ENCODE measurements at places on chromosomes 6 and 20.

- DNase-seq = no peak
Observed at GRCh38 chr20:61053889-61054288, 198.2 kb upstream of the CDH4 start.

- DNase-seq = no peak
Observed at GRCh38 chr6:159109391-159109790, 59.8 kb upstream of the FNDC1 start.

- no peak for DNase-seq
Observed at GRCh38 chr20:50317609-50318008, 127.0 kb downstream of the CEBPB start.

DNA sequence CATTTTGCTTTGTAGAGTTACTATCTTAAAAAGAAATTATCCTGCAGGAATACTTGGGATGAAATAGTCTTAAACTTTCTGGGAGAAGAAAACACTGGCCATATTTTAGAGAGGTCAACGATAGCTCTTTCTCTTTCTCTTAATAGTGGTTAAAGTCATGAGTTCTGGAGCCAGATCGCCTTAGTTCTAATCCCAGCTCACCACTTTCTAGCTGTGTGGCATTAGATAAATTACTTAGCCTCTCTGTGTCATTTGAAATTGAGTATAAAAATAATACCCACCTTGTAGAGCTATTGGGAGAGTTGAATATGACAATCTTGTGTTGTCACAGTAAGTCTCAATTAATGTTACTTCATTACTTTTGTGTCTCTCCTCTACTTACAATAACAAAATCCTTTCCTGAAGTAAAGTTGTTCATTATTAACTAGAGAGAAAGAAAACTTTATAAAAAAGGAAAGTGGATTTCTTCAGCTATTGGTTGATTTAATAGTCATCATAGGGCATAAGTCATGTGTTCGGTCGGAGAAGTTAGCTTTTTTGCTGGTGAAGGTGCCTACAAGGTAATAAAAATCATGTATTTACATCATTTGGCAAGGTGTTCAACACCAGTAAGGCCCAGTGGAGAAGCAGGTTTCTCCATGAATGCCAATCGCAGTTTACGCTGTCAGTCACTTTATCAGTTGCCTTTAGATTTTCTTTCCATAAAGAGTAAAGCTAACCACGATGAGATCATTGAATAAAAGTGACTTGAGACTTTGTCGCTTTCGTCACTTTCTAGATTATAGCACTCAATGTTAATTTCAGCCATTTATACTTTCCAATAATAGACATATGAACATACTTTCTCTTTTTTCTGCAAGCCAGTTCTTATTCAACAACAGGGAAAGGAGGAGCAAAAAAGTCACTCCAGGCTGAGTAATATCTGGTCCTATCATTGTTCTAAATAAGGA is 2.0 kb downstream of the NEDD9 start:
- DNase-seq = no peak

- DNase-seq = peak; percentile 79
Observed at GRCh38 chr6:149026530-149026942, 279.7 kb downstream of the UST start.

DNA sequence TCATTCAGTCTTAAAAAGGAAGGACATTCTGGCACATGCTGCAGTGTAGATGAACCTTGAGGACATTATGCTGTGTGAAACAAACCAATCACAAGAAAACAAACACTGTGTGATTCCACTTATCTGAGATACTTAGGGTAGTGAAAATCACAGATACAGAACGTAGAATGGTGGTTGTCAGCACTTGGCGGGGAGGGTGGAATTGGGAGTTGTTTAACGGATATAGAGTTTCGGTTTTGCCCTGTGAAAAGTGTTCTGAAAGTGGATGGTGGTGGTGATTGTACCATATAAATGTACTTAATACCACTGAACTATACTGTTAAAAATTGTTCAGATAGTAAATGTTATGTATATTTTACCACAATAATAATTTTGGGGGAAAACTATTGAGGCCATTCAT is 18.4 kb downstream of the KAT14 start:
- no peak for DNase-seq

- DNase-seq = no peak
Observed at GRCh38 chr6:1858196-1858595, 248.5 kb downstream of the FOXC1 start.

DNA sequence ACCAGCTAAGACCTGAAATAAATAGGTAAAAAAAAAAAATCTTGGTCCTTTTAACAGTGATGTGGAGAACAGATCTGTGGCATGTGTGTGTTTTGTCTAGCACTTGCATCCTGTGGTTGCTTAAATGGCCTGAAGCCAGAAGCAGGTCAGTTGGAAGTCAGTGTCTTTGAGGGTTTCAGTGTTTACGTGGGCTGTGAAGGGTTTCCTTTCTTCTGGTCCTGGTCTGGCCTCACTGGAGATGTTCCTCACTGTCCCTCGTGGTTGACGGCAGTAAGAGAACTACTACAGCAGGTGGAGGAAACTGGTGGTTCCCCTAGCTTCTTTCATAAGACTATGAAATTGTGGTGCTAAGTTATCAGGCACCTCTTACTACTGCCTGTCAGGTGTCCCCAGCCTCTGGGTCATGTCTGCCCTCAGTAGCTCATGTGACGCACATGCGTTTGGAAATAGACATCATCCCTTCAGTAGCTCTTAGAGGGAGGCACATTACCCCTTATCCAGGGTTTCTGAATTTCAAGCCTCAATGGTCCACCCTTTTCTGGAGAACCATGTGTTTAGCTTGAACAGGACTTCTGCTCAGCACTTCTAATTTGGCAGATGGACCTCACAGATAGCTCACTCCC is 59.4 kb upstream of the SCP2D1 start:
- no peak for DNase-seq

DNA sequence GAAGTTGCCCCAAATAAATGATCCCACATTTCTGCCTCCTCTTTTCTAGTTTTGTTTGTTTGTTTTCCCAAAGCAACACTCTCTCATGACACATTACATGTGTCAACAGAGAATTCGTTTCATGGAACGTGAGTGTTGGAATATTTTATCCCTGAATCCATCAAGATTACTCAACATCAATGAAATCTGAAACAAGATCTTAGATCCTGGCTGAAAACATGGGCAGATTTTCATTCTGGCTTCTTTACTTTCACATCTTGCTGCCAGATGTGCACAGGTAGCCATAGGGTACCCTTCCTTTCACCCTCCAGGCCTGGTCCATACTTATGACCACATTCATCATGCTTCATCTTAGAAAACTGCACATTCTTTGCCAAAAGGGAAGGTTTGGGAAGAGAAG is 347.0 kb downstream of the DOK5 start:
- DNase-seq = no peak

- DNase-seq = no peak
Observed at GRCh38 chr6:65081756-65082155, 625.3 kb downstream of the EYS start.

DNA sequence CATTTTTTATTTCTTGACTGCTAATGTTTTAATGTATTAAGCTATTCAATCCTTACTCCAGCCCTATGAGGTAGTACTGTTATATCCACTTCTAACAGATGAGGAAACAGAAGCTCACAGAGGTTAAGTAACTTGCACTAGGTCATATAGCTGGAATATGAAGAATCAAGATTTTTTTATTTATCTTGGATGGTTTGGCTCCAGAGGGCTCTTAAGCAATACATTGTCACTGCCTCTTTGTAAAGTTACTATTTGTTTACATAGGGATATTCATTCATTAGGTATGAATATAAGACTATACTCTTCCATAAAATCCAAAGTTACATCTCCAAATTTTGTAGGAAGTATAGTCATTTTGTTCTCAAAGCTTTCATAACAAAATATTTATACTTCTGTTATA is 113.8 kb downstream of the LAMP5 start:
- DNase-seq = no peak

GRCh38 chr20:50380697-50381040 is 129.5 kb upstream of the PTPN1 start:
- DNase-seq = no peak

- no peak for DNase-seq
Observed at GRCh38 chr6:11155589-11155988, 44.1 kb upstream of the ERVFRD-1 start.

DNA sequence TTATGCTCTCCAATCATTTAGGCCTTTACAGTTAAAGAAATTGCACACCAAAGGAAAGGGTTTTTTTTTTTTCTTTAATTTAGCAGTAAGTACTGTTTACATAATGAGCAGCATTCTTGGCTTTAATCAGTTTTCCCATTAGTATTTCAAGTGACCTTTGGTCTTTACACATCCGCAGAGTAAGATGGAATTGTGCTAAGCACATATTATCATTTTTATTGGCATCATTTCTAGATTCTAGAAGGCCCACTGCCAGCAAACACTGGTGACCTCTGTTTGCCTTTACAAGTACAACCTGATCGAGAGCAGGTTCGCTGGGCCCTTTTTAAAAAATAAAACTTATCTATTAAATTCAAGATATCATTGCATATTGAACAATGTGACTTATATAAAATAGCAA is 104.3 kb downstream of the ADGRG6 start:
- no peak for DNase-seq

- peak; percentile 41 for DNase-seq
Observed at GRCh38 chr20:38228436-38228835, 32.1 kb downstream of the KIAA1755 start.

GRCh38 chr6:36346486-36347273 is 10.0 kb upstream of the BNIP5 start:
- DNase-seq = no peak

DNA sequence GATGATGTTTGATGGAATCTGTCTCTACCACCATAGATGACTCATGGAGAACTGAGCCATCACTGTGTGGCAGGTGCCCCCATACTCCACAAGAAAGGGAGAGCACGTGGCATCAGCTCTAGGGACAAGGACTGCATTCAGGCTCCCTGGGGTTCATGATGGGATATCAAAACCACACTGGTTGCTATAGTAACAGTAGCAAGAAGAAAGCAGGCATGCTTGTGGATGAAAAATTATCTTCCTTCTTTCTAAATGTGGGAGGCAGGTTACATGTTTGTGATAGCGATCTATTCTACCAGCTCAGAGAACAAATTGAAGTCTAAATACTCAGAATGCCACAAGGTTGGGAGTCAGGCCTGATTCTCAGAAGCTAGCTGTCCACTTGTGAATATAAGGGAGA is 224.2 kb downstream of the ARHGAP18 start:
- no peak for DNase-seq

DNA sequence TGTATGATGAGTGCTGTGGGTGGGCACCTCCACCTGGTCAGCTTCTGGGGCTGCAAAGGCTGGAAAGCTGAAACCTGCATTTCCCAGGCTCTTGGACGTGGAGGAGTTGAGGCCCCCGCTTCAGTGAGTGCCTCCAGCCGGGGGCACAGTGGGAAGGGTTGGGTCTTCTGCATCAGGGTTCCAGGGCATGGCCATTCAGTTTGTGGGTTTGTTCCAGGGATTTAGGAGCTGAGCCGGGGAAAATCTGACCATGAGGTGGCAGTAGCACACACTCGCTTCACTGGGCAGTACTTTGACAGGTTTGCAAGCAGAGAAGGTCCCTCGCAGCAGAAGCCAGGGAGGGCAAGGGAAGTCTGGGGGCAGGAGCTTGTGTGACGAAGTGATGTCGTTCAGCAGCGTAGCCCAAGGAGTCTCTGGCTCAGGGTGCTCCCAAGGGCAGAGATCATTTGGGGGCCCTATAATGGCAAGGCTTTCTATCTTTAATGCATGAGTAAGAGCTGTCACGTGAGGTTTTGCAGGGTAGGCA is 69.5 kb upstream of the SULF2 start:
- peak; percentile 37 for DNase-seq

- DNase-seq = no peak
Observed at GRCh38 chr6:35046103-35046502, 95.0 kb downstream of the TCP11 start.

DNA sequence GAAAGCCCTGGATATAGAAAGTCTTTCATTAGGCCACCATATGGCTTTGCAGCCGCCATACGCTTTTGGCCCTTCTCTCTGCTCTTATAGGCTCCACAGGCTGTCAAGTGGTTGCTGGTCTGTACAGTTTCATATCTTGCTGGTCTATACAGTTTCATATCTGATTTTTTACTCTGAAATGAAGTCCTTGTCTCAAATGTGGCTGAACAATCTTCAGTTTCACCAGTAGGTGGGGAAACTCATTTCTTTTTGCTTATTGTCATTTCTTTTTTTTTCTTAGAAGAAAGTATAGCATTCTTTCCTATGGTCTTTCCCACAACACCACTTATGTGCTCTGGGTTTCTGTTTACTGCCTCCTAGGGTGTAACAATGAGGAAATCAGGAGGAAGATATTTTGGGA is 771.4 kb upstream of the MMS22L start:
- peak; percentile 31 for DNase-seq

DNA sequence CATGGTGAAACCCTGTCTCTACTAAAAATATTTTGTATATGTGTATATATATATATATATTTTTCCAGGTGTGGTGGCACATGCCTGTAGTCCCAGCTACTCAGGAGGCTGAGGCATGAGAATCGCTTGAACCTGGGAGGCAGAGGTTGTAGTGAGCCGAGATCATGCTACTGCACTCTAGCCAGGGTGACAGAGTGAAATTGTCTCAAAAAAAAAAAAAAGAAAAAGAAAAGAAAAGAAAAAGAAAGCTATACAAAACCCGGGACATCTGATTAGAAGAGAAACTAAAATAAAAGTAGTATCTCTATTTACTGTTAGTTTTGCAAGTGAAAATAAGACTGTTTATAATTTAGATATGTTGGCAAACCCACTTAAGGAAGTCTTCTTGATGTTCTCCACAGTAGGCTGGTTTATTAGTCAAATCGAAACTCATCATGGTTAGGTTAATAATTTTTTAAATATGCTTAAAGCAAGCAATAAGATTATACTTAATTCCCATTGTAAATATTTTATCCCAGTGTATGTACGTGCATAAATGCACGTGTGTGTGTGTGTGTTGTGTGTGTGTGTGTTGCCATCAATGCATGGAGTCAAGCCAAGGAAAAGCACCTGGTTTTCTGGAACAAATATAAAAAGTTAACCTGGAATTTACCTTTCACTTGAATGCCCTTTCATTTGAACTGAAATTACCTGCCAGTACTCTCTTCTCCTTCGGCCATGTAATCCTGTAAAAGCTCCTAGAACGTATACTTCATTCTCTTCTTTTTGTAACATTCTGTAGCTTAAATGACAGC is 7.1 kb downstream of the VNN2 start:
- DNase-seq = peak; percentile 30

DNA sequence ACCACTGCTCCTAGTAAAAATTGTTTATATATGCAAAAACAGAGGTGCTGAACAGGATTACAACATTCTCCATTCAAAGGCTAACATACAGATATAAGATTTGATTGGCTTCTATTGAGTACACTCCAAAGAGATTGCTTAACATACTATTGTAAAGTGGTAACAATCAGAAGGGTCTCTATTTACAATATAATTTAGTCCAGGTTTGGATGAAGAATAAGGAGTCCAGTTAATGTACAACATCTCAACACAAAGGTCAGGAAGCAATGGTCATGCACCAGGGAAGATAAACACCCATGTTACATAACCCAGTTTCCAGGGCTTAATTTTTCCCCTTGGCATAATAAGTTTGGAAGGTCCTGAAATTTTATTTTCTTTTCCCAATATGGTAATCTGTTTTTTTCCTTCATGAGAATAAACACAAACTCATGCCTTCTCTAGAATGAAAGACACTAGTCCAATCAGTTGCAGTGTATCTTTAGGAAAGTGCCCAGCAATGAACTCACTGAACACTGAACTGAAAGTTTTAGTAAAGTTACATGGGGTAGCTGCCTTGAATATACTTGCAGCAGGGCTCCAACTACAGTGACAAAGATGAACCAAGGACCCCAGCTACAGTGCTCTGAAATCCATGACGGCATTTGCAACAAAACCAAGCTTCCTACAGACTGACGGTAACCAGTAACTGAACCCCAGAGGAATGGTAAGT is 255.3 kb upstream of the GJE1 start:
- DNase-seq = no peak

- no peak for DNase-seq
Observed at GRCh38 chr6:148445620-148446019, 103.0 kb downstream of the SASH1 start.

All from NAMALWA (cell line).